Stimulated activated CD4-positive, alpha-beta T cell treated with anti-CD3 and anti-CD28 coated beads, Interleukin-15, amount 100 ng/mL, for 48 hours (primary cell): ENCODE measurements at places on chromosomes 6 and 20.
A peak's percentile ranks its signal among the peaks of the same experiment; 100 is the strongest.

DNA sequence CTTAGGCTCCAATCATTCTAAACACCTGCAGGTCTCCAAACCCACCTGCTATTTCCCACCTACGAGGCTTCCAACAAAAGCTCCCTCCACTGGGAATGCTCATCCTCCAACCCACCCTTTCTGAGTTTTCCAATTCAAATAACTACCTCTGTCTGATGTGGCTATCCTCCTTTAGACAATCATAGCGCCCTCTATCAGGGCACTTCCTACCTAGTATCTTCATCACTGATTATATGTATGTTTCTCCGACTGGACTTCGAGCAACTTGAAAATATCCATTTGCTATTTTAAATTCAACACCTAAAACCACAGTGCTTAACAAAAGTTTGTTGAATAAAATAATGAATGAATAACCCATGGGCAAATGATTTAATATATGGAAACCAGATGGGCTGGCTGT lies 41.3 kb downstream of the MTFR2 start:
- DNase-seq, result no peak

GRCh38 chr6:20943040-20943627 lies 408.9 kb downstream of the CDKAL1 start:
- no peak for DNase-seq

- DNase-seq, result no peak
Measured at GRCh38 chr6:91433660-91434534, 847.0 kb upstream of the MAP3K7 start.

- no peak for DNase-seq
Measured at GRCh38 chr6:47206626-47207025, 103.1 kb downstream of the TNFRSF21 start.

DNA sequence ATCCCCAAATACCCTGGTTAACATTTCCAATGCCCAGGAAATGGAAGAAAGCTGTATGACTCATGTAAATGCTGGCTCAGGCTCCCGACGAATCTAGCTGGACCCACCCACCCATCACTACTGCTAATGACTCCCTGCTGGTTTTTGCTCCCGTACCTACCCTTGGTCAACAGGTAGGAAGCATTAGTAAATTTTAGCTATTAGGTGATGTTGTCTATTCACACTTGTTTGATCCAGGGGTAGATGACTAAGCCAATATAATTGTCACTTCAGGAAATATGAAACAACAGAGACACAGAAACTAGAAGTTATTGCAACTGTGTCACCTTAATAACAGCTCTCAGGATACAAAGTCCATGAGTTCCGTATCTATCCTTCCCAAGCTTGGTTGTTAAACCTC lies 94.4 kb upstream of the BEND6 start:
- no peak for DNase-seq

DNA sequence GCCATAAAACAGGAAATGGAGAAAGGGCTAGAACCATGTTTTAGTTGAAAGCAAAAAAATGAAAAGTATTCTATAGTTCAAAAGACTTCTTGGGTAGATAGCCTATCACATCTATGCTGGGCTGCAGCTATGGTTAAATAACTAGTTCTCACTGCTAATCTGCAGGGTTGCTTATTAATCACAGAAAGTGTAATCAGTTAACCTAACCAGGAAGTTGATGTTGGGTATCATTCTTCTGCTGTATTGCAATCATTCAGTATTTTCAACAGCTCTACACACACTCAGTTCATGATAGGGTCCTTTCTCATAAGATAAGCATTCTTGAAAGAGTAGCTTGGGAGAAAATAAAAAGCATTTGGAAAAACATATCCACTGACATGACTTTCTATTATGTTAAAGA lies 135.2 kb upstream of the TCF21 start:
- DNase-seq, result no peak

GRCh38 chr6:34246563-34247391 lies 2.0 kb downstream of the SMIM29 start:
- DNase-seq, result peak; percentile 42

DNA sequence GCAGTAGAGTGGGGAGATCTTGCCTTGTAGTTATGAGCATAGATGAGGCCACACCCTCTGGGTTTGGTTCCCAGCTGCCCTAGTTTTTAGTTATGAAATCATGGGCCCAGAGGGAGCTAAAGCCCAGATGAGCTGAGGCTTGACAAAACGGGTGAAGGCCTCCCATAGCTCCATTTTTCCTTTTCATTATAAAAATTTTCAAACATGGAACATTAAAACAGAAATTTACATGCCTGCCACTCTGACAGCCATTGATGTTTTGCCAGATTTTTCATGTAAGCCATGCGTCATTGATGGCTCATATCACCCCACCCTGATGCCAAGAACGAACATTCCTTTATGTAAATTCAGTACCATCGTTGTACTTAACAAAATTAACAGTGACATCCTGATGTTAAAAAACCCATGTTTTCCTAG lies 67.9 kb downstream of the IGF2R start:
- DNase-seq, result no peak

GRCh38 chr6:112745765-112746164 lies 398.6 kb downstream of the RFPL4B start:
- DNase-seq, result no peak

DNA sequence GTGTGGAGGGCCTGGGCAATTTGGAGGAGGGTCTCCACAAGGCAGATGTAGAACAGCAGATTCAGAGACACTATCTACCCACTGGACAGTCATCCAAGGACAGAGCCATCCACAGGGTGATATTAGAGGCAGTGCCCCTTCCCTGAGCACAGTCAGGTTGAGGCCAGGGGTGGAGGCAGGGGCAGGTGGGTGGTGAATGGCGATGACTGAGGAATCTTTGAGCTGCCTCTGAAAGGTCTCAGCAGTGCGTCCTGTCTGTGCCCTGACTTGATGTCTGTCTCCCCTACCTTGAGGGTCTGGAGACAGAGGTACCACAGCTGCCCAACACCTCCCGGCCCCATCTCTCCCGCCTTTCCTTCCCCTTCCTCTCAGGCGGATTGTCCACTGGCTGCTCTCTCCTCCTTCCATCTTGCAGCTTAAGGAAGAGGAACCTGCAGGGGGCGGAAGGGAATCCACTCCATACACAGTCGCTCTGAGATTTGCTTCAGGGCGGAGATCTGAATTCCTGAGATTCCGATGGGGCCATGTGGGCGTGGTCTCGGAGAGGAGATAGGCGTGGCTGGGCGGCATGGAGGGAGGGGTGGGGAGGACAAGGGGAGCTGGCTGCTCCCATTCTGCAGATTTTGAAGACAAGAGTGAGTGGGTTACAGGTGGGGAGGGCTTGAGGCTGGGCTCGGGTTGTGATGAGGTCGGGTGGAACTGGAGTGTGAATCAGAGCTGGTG lies 1.7 kb downstream of the MUCL3 start:
- no peak for DNase-seq

GRCh38 chr6:143264379-143264778 lies 186.1 kb downstream of the ADAT2 start:
- DNase-seq, result no peak

DNA sequence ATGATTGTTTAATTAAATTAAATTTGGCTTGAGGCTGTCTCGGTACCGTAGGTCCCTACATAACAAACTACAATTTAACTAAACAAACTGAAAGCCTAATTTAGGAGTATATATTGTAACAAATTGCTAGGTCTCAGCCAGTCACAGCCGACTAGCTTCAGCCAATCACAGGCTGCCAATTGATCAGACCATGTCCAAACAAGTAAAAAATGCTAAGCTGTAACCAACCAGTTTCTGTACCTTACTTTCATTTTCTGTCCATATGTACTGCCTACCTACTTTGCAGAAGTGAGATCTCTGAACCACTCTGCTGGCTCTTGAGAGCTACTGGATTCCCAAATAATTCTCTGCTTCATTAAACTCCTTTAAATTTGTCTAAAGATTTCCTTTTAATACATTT lies 648.0 kb upstream of the GJE1 start:
- DNase-seq, result no peak

DNA sequence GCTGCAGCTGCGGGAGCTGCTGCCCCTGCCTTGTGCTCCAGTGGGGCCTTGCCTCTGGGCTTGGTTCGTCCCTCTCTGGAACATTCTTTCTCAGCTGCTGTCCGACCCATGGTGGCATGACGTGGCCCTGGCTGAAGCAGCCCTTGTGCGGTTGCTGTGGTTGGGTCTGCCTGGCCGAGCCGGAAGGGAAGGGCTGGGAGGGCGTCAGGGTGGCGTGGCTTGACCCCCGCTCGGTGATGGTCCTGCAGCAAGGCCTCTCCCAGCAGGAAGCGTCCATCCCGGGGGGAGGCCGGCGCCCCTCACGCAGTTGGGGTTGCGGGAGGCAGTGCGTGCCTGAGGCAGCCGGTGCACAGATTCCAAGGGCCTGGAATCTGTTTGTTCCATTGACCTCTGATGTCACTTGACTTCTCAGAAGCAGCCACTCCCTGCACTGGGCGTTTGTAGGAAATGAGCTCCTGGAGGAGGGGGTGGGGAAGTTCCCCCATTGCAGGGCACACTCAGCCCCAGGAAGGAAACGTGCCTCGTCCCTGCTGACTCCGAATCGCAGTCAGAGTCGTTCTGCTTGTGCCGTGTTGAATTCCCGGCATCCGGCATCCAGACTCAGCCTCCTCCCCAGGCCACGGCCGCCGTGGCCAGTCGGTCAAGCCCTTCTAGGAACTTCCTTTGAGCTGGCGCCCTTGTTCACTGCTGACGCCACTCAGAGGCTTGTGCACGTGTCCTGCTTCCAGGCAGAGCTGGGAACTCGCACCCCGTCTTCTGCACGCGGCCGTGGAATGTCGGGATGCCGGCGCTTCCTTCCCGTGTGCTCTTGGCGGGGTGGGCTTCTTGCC lies 9.7 kb upstream of the TNFRSF6B start:
- DNase-seq, result peak; percentile 55

GRCh38 chr20:31670371-31671228 lies 32.9 kb downstream of the COX4I2 start:
- no peak for DNase-seq

DNA sequence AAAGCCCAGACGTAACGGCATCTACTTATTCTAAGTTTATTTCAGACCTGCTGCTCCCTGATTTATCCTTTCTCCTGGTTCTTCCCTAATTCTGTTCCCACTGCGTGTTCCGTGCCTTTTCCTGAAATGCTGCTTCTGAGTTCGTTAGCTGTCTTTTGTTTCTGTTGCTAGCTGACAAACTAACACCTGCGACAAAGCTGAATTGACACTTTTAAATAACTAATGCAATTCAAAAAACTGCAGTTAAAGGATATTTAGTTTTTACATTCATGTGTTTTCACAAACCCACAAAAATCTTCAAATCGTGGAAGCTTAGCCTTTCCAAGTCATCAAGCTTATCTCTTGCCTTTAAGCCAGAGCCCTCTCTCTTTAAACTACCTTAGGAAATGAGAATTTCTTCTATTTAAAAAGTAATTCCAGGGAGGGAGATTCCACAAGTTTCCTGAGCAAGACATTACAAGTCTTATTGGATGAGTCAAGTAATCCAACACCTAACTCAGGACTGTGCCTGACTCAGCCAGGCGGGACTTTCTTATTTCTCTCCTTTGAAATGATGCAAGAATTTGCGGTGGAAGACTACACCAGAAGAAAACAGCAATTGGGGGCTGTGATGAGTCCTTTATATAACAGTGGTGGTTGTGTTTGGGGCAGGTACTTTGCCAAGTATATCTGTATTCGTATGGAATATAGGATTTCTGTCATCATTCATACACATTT lies 6.3 kb downstream of the ADTRP start:
- no peak for DNase-seq

DNA sequence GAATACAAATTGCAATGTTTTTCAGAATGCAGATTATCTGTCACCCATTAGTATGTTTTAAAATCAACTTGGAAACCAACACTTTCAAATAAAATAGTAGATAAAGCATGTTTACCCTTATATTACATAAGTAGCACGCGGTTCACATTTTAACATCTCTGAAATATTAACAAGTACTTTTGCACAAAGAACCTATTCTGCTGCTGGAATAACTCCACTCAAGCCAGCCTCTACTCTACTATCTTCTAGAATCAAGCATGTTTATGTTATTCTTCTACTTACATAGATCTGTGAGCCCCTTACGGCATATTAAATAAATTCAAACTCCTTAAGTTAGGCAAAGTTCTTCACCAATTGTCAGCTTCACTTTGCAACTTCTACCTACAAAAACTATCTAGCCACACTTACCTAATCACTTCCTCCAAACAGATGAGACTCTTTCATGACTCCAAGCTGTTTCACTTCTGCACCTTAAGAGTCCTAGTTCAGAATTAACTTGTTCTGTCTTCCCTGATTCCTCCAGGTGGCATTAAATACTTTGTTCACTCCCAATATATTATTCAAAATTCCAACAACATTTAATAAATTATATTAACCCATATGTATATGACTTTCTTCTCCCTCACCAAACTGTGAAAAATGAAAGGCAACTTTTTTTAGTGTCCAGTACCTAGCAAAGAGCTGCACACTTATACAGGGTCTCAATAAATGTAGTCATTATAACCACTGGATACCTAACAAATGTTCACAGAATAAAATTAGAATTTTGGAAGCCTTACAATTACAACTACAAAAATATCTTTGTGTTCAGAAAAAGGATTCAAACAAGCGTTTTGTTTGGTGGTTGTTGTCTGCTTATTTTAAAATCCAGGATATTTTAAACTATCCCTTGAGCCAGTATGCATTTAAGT lies 12.1 kb downstream of the CEP85L start:
- no peak for DNase-seq

- DNase-seq, result peak; percentile 8
Measured at GRCh38 chr20:12925210-12925755, 83.5 kb upstream of the SPTLC3 start.

DNA sequence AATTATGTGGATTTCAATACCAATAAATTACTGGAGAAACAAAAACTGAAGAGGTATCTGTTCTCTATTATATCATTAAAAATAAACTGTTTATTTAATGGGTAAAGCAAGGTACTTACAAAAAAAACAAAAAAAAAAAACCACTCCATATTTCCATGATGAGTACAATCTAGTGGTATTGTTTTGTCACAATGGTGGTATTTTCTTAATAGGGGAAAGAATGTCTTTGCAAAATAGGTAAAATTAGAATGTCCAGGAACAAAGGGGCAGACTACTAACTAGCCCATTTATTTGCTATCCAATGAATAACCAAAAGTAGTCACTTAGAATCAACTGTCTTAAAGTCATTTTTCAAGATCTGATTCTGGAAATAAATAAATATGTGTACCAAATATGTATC lies 92.0 kb downstream of the ARHGAP18 start:
- DNase-seq, result no peak

GRCh38 chr6:63322981-63323380 lies 3.2 kb upstream of the LGSN start:
- no peak for DNase-seq

- no peak for DNase-seq
Measured at GRCh38 chr6:71766146-71766760, 120.1 kb upstream of the RIMS1 start.

DNA sequence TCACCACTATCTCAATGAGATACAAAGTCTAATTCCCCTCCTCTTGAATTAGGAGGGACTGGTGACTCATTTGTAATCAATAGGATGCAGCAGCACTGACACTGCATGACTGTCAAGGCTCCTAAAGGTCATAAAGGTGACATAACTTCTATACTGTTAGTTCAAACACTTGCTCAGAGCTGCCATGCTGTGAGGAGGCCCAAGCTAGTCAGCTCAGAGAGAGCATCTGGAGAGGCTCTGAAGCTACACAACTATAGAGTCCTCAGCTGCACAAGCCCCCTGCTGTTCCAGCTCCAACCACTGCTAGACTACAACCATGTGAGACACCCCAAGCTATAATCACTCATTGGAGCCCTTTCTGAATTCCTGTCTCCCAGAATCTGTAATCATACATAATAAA lies 17.0 kb upstream of the HEY2 start:
- DNase-seq, result no peak
